ENCODE measurements at places on chromosomes 1 and 21. TPM values are rescaled to one million over a fixed set of nuclear protein-coding genes. Genes with fewer than 3 reads are reported as not detected.

Gene RASSF5
- 179 TPM for total RNA-seq

Gene HAX1
- total RNA-seq: 157 TPM

Gene ELAPOR1
- total RNA-seq: 6.4 TPM

Gene GBP2
- total RNA-seq: 267 TPM

Gene HMGB4
- total RNA-seq: not detected

All from activated T-cell treated with anti-CD3 and anti-CD28 coated beads, Interleukin-2, amount 50 U/mL, for 4 hours (primary cell).